ENCODE measurements at places on chromosomes 3 and 15. TPM values are rescaled to one million over a fixed set of nuclear protein-coding genes. Genes with fewer than 3 reads are reported as not detected.

GRCh38 chr3:1462856-1463450, 370.1 kb downstream of the CNTN6 start:
- no peak for DNase-seq
- H3K27me3 ChIP-seq: no peaks in the 10 kb centered on the region
- H3K36me3 ChIP-seq: no peaks in the 10 kb centered on the region
- H3K27ac ChIP-seq: no peak overlapping the region
- H3K4me1 ChIP-seq: no peaks in the 10 kb centered on the region

DNA sequence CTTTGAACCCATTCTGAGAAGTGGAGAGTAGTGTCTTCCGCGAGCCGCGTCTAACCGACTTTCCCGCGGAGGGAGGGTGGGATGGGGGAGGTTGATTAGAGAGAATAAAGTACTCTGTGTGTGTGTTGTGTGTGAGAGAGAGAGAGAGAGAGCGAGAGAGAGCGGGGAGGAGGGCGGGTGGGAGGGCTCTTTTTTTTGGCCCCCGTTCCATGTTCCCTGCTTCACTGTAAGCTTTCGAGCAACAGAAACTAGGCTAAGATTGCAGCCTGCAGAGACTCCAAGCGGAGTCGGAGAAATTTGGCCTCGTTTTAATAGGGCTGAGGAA, 1.6 kb upstream of the MEIS2 start:
- H3K36me3 ChIP-seq: no peaks in the 10 kb centered on the region
- H3K4me3 ChIP-seq: peak overlapping the region; percentile 56
- no peak for DNase-seq
- peak overlapping the region; percentile 91 for H3K27ac ChIP-seq
- peaks cover 4% of the 10 kb centered on the region for H3K4me1 ChIP-seq

GRCh38 chr15:99734575-99734974, 1.3 kb upstream of the LYSMD4 start:
- no peak overlapping the region for H3K4me3 ChIP-seq
- peaks cover 18% of the 10 kb centered on the region for H3K4me1 ChIP-seq
- no peaks in the 10 kb centered on the region for H3K36me3 ChIP-seq
- DNase-seq: no peak
- H3K27ac ChIP-seq: no peak overlapping the region
- no peaks in the 10 kb centered on the region for H3K27me3 ChIP-seq

GRCh38 chr3:124634210-124635168, 95.8 kb upstream of the UMPS start:
- no peak overlapping the region for H3K4me3 ChIP-seq
- no peak overlapping the region for H3K27ac ChIP-seq
- no peak for DNase-seq
- no peaks in the 10 kb centered on the region for H3K36me3 ChIP-seq
- no peaks in the 10 kb centered on the region for H3K27me3 ChIP-seq
- H3K4me1 ChIP-seq: no peaks in the 10 kb centered on the region

GRCh38 chr3:69532547-69533224, 146.8 kb upstream of the FRMD4B start:
- no peaks in the 10 kb centered on the region for H3K27me3 ChIP-seq
- H3K36me3 ChIP-seq: no peaks in the 10 kb centered on the region
- H3K4me3 ChIP-seq: no peak overlapping the region
- DNase-seq: no peak

DNA sequence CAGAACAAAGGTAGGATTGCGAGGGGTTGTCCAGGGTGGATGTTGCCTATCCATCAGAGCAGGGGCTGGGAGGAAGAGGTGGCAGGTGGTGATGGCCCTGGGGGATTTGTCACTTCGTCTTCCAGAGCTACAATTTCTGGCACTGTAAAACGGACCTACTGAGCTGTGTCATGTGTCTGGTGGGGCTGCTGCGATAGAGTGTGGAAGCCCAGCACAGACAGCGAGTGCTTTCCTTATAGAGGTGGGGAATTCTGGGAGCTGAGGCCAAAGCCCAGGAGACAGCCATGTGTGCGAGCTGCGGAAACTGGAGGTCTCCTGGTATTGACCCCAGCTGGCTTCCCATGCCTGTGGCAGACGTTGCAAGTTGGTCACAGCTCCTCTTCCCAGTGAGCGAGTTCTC, 61.2 kb upstream of the SEC22A start:
- no peak for DNase-seq
- no peak overlapping the region for H3K27ac ChIP-seq
- H3K4me3 ChIP-seq: no peak overlapping the region
- H3K27me3 ChIP-seq: no peaks in the 10 kb centered on the region
- H3K36me3 ChIP-seq: peaks cover 43% of the 10 kb centered on the region

- H3K36me3 ChIP-seq: no peaks in the 10 kb centered on the region
- no peaks in the 10 kb centered on the region for H3K27me3 ChIP-seq
- no peak overlapping the region for H3K27ac ChIP-seq
These were observed 72.6 kb downstream of the SAMMSON start for GRCh38 chr3:70072180-70072579.

DNA sequence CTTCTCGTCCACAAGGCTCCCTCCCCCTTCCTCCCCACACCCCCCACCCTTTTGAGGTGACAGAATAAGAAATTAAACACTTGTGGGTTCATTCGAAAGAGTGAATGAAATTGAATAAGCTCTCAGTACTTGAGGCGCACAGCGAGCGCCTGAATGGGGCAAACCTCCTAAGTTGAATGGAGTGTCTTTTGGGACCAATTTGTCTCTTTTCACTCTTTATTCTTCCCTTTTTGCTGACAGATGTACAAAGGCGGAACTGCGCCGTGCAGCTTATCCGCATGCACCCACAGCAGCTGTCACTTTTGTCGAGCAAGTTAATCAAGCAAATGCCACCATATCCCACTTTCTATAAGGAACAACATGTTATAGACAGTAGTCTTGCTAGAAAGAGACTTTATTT, 47.9 kb upstream of the FEZF2 start:
- no peaks in the 10 kb centered on the region for H3K27me3 ChIP-seq
- no peak overlapping the region for H3K4me3 ChIP-seq
- no peaks in the 10 kb centered on the region for H3K4me1 ChIP-seq
- no peaks in the 10 kb centered on the region for H3K36me3 ChIP-seq
- DNase-seq: no peak

DNA sequence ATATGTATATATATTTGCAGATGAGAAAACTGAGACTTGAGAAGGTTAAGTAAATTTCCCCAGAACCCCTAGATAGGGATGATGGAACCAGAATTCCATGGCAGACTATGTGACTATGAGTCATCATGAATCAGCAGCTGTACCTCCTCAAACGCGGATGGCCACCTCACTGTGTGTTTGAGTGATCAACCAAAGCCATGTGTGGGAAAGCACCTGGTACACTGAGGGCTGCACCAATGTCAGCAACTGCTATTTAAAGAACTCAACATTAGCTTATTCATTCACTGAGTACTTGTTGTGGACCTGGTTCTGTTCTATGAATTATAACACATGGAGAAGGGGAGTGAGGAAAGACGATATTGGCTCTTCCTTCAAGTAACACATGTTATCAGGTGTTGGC, 377.0 kb downstream of the GAP43 start:
- H3K27ac ChIP-seq: no peak overlapping the region
- no peak overlapping the region for H3K4me3 ChIP-seq
- peaks cover 5% of the 10 kb centered on the region for H3K4me1 ChIP-seq
- no peaks in the 10 kb centered on the region for H3K36me3 ChIP-seq
- H3K27me3 ChIP-seq: no peaks in the 10 kb centered on the region
- DNase-seq: no peak

GRCh38 chr15:86060674-86061073, 19.0 kb upstream of the AGBL1 start:
- H3K27me3 ChIP-seq: no peaks in the 10 kb centered on the region
- no peaks in the 10 kb centered on the region for H3K4me1 ChIP-seq
- no peak overlapping the region for H3K27ac ChIP-seq
- H3K4me3 ChIP-seq: no peak overlapping the region
- H3K36me3 ChIP-seq: no peaks in the 10 kb centered on the region
- DNase-seq: no peak

GRCh38 chr3:149605902-149606301, 51.9 kb downstream of the WWTR1 start:
- H3K27me3 ChIP-seq: no peaks in the 10 kb centered on the region
- no peak for DNase-seq
- no peak overlapping the region for H3K4me3 ChIP-seq
- H3K27ac ChIP-seq: no peak overlapping the region

Gene GOLGA8H
- total RNA-seq: 0.24 TPM

Gene SOX14
- total RNA-seq: not detected
